DMS79 (cell line): ENCODE measurements at places on chromosomes 16 and 17.

DNA sequence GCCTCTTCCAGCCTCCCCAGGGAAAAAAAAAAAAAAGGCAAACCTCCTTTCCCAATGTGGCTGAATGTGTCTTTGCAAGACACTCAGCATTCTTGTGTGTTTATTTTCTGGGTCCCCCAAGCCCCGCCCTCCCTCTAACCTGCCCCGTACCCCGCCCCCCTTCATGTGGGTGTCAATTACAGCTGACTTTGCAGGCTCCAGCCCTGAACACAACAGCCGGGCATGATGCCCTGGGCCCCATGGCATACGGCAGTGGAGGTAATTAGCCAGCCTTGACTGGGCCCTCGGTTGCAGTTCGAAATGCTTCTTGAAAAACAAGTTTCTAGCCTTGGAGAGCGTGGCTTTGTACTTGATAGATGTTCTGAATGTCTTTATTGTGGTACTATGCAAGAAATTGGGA, 354.7 kb upstream of the RBFOX1 start:
- DNase-seq, result no peak

GRCh38 chr16:70490261-70490660, 33.1 kb downstream of the COG4 start:
- no peak for DNase-seq

DNA sequence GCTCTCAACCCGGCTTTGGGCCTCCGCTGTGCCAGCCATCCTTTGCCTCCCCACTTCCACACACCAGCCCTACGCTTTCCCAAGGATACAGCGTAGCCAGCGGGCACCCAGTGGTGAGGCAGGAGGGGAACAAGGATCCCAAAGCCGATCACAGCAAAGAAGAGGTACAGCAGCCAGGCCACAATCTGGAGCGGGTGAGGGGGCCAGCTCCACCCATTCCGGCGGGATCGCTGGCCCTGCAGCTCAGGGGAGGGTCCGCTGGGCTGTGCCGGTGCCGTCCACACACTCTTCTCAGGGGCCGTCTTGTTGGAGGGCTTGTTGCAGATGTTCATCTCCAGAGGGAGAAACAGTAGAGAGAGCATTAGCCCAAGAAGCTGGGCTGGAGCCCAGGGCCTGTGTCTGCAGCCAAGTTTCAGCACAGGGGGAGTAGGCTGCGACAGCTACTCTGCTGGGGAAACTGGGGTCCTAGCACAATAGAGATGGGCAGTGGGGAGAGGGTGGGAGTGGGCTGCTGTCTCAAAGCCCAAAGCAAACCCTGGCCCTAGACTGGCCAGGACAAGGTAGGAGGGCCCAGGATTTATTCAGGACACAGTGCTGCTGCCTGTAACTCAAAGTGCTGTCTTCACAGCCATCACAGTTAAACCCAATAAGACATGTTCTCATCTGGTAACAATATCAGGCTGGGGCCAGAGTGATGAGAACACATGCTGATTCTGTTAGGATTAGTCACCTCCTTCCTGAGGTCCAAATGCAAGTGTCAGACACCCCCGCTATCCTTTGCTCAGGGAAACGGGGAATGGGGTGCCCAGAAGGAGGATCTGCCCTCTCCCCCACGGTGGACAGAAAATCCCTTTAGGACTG, 9.9 kb downstream of the ZDHHC1 start:
- DNase-seq, result no peak

DNA sequence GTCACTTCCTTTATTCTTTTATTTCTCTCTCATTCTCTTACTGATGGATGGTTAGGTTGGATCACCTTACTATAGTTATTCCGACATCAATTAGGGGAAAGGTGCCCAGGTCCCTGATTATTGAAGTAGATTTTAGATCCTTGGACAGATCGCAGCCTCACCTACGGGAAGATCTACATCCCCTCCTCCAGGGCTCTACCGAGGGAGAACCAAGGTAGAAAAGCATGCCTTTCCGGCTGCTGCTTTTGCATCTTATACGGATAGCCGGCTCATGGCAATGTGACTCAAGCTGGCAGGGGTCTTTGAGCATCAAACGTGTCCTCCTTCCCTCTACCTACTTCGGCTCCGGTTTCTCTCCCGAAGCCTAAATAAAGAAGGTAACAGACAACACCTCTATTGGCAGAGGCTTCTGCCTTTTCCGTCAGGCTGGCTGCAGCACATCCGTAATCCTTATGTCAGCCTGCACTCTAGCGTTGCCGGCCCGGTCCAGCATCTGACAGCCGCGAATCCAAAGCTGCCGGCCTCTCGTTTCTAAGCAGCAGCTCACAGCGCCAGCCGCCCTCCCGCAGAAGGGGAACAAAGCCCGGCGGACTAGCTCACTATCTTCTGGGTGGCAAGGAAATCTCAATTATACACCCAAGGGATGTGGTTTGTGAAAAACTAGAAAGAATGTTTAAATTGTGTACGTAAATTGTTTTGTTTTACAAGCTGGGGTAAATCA, 46.9 kb downstream of the IRX6 start:
- no peak for DNase-seq

DNA sequence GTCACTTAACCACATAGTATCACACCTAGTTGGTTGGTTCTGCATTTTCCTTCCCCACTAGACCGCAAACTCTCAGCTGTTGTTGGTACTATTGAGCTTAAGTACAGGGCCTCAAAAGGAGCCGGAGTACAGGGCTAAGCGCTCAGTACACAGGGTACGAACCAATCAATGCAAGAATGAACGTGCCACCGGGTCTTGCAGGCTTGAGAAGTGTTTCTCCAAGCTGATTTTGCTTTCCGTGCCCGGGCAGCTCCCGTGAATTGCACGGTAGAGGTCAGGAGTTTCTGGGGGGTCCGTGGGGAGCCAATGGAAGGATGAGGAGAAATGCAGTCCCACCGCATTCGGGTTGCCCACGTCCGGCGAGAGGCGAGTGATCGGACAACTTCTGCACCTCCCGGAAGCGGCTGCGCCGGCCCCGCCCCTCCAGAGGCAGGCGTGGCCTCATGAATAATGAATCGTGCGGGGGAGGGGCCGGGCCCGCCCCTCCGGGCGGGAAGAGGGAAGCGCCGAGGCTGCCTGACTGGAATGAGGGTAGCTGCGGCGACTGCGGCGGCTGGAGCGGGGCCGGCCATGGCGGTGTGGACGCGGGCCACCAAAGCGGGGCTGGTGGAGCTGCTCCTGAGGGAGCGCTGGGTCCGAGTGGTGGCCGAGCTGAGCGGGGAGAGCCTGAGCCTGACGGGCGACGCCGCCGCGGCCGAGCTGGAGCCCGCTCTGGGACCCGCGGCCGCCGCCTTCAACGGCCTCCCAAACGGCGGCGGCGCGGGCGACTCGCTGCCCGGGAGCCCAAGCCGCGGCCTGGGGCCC, at the start of gene SNTB2:
TSS of gene SNTB2 (plus strand) at position 523 of the 804 bp plus-strand sequence. CDS start at position 526, 3 bp downstream.
- peak; percentile 33 for DNase-seq
